ENCODE measurements at places on chromosomes 16 and 17. TPM values are rescaled to one million over a fixed set of nuclear protein-coding genes. Genes with fewer than 3 reads are reported as not detected.

CHST5 gene
- 0.24 TPM for total RNA-seq

TMEM186 gene
- total RNA-seq = 10.8 TPM

ESRP2 gene
- 88.6 TPM for total RNA-seq

CDRT15L2 gene
- total RNA-seq = not detected

PMP22 gene
- 0.93 TPM for total RNA-seq

GJD3 gene
- not detected for total RNA-seq

RND2 gene
- total RNA-seq = 14.6 TPM

KRTAP4-9 gene
- not detected for total RNA-seq
